Activated CD8-positive, alpha-beta T cell treated with anti-CD3 and anti-CD28 coated beads, Interleukin-2, amount 10 ng/mL, durations not matched to agents 7 days and 5 days (primary cell): ENCODE measurements at places on chromosomes 2 and 18. TPM values are rescaled to one million over a fixed set of nuclear protein-coding genes. Genes with fewer than 3 reads are reported as not detected.

GRCh38 chr18:49814147-49814499 is 790 bp upstream of the ACAA2 start:
- peak; percentile 82 for DNase-seq
- H3K27ac ChIP-seq = peak overlapping the region; percentile 99
- H3K36me3 ChIP-seq = peaks cover 61% of the 10 kb centered on the region
- H3K4me3 ChIP-seq = peak overlapping the region; percentile 98
- H3K4me1 ChIP-seq = peaks cover 66% of the 10 kb centered on the region
- no peaks in the 10 kb centered on the region for H3K27me3 ChIP-seq

GRCh38 chr2:206368933-206369569 is 74.3 kb upstream of the ADAM23 start:
- no peaks in the 10 kb centered on the region for H3K27me3 ChIP-seq
- H3K36me3 ChIP-seq = no peaks in the 10 kb centered on the region
- no peak for DNase-seq
- H3K4me1 ChIP-seq = no peaks in the 10 kb centered on the region
- H3K27ac ChIP-seq = no peak overlapping the region

DNA sequence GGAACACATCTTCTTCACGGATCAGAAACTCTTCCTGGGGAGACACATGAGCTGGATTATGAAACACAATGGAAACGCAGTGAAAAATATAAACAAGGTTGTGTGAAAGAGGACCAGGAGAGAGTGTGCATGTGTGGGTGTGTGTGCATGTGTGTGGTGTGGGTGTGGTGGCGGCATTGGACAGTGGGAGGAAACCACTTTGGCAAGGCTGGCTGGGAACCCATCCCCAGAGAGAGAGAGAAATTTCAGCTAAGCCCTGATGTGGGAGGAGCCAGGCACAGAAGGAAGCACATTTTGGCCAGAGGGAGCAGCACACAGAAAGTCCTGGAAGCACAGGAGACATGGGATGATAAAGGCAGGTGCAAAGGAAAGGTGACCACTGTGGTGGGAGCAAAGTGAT is 147.6 kb upstream of the COPS8 start:
- peaks cover 4% of the 10 kb centered on the region for H3K4me1 ChIP-seq
- no peak overlapping the region for H3K4me3 ChIP-seq
- H3K36me3 ChIP-seq = no peaks in the 10 kb centered on the region
- H3K27me3 ChIP-seq = peaks cover 2% of the 10 kb centered on the region
- H3K27ac ChIP-seq = no peak overlapping the region

- peaks cover 75% of the 10 kb centered on the region for H3K36me3 ChIP-seq
- no peaks in the 10 kb centered on the region for H3K27me3 ChIP-seq
- H3K4me1 ChIP-seq = peaks cover 92% of the 10 kb centered on the region
- peak overlapping the region; percentile 95 for H3K27ac ChIP-seq
- DNase-seq = peak; percentile 51
- peak overlapping the region; percentile 48 for H3K4me3 ChIP-seq
Measured at GRCh38 chr2:126662621-126663020, 6.7 kb downstream of the GYPC start.

- no peak overlapping the region for H3K27ac ChIP-seq
- no peaks in the 10 kb centered on the region for H3K36me3 ChIP-seq
- no peaks in the 10 kb centered on the region for H3K4me1 ChIP-seq
Measured at GRCh38 chr2:121898483-121898882, 143.0 kb downstream of the TSN start.

- H3K4me1 ChIP-seq = peaks cover 8% of the 10 kb centered on the region
- H3K4me3 ChIP-seq = no peak overlapping the region
- no peaks in the 10 kb centered on the region for H3K27me3 ChIP-seq
- H3K27ac ChIP-seq = no peak overlapping the region
- DNase-seq = no peak
Measured at GRCh38 chr2:219165058-219165911, 4.5 kb downstream of the SLC23A3 start.

DNA sequence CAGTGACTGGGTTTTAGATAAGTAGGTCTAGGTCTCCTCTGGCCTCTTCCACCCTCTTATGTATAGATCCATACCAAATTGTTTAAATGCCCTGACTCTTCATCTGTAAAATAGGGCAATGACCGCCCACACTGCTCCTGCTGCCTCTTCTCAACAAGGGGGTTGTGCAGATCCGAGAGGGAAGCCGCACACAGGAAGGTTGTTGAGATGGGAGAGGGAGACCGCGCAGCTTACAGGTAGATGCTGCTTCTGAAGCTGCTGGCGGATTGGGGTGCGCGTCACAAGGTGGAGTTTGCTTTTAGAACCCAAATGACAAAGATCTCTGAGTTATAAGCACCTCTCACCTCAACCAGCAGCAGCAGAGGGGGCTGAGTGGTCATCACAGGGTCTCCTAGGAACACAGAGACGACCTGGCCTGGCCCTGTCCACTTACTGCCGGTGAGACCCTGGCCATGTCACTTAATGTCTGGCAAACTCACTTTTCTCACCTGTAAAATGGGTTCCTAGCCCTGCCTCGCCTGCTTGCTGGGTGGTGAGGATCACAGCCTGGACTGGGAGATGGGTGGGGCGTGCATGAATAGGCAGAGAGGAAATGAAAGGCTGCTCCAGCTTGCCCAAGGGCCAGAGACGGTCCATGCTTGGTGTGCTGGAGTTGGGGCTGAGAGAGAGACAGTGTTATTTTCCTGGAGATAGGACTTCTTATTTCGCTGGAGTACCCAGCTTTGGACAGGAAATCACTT is 251.3 kb downstream of the EIPR1 start:
- H3K27ac ChIP-seq = no peak overlapping the region
- no peak overlapping the region for H3K4me3 ChIP-seq
- H3K4me1 ChIP-seq = peaks cover 5% of the 10 kb centered on the region
- DNase-seq = no peak
- no peaks in the 10 kb centered on the region for H3K27me3 ChIP-seq

GRCh38 chr18:44637210-44638033 is 43.3 kb upstream of the SETBP1 start:
- no peaks in the 10 kb centered on the region for H3K36me3 ChIP-seq
- peaks cover 10% of the 10 kb centered on the region for H3K27me3 ChIP-seq
- H3K27ac ChIP-seq = no peak overlapping the region
- H3K4me1 ChIP-seq = peaks cover 13% of the 10 kb centered on the region

The SCN3A gene
- total RNA-seq = not detected

The MARCHF4 gene
- not detected for total RNA-seq

The PFN4 gene
- total RNA-seq = 0.26 TPM

The KATNAL2 gene
- total RNA-seq = 0.34 TPM

The PSTPIP2 gene
- total RNA-seq = 7.7 TPM

The TEX44 gene
- not detected for total RNA-seq
